ENCODE measurements at places on chromosomes 16 and 17.

DNA sequence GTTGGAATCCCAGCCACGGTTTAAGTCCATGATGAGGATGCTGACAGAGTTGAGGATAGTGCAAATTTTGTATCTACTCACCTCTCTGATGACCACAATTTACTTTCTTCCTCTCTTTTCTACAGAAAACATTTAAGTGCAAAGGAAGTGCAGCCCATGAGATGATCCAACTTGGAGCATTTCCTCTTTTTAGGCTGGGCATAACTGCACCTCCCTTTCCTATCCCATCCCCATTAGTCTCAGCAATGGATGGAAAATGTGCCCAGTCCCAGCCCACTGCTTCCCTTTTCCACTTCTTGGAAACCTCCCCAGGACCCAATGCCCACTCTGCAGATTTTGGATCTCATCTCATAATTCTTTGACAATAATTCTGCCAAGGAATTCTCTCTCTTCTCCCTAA, 16.6 kb upstream of the CCL8 start:
- H3K27me3 ChIP-seq = no peaks in the 10 kb centered on the region
- no peaks in the 10 kb centered on the region for H3K36me3 ChIP-seq
- no peak overlapping the region for H3K27ac ChIP-seq
- H3K4me1 ChIP-seq = peaks cover 13% of the 10 kb centered on the region
- no peak overlapping the region for H3K4me3 ChIP-seq

- no peaks in the 10 kb centered on the region for H3K4me1 ChIP-seq
- H3K27me3 ChIP-seq = no peaks in the 10 kb centered on the region
- H3K27ac ChIP-seq = no peak overlapping the region
- no peak overlapping the region for H3K4me3 ChIP-seq
Observed at GRCh38 chr17:53749178-53749577, 73.5 kb upstream of the KIF2B start.

- no peaks in the 10 kb centered on the region for H3K27me3 ChIP-seq
- no peak overlapping the region for H3K4me3 ChIP-seq
- H3K27ac ChIP-seq = no peak overlapping the region
- H3K4me1 ChIP-seq = no peaks in the 10 kb centered on the region
Observed at GRCh38 chr16:53482123-53482522, 20.9 kb downstream of the AKTIP start.

DNA sequence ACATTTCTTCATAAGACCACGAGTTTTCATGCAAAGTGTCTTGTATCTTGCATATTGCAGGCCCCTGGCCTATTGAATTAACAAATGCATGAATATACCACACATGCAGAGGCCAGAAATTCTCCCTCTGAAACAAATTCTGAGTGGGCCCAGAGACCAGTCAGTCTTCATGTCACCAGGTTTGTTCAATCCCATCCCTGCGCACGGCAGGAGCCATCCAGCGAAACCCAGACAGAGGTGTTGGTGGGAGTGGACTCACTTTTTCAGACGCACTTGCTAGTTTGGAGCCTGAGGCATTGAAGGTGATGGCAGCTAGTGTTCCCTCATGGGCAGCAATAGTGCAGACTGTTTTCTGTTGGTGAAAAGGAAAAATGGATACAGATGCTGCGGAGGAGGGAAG, 21.9 kb downstream of the WIPI1 start:
- no peak overlapping the region for H3K4me3 ChIP-seq
- no peak for DNase-seq
- no peaks in the 10 kb centered on the region for H3K27me3 ChIP-seq
- no peak overlapping the region for H3K27ac ChIP-seq
- peaks cover 81% of the 10 kb centered on the region for H3K36me3 ChIP-seq
- H3K4me1 ChIP-seq = no peaks in the 10 kb centered on the region

DNA sequence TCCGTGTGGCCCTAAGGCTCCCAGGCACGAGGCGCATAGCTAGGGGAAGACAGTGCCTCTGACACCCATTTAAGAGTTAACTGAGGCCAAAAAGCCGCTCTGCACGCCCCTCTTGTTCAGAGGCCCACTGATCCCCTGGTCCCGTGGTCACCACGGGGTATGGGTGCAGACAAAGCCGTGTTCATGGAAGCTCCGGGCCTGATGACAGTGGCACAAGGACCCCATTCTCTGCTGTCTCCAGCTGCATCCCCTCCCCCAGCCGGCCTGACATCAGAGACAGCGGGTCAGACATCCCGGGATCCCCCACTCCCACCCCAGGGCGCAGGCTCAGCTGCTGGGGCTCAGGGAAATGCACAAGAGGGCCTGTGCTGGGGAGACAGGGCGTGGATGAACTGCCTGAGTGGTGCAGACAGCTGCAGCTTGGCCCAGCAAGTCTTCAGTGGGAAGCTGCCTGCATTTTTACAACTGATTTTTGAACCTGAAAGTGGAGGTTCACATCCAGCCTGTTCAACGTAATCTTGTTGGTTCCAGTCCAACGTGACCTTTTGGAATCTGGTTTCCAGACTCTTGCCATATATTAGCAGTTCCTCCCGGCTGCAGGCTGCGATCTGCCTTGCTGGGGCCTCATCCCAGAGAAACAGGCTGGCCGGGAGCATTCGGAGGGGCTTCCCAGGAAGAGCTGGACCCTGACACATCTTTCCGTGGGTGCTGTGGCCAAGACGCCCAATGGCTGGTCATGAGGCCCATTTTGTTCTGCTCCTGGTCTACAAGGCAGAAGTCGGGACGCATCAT, 9.7 kb upstream of the BAHCC1 start:
- peak overlapping the region; percentile 74 for H3K4me3 ChIP-seq
- H3K4me1 ChIP-seq = peaks cover 28% of the 10 kb centered on the region
- peaks cover 14% of the 10 kb centered on the region for H3K27me3 ChIP-seq
- peak; percentile 73 for DNase-seq
